Central memory CD4-positive, alpha-beta T cell (primary cell): ENCODE measurements at places on chromosomes 1 and 21.

DNA sequence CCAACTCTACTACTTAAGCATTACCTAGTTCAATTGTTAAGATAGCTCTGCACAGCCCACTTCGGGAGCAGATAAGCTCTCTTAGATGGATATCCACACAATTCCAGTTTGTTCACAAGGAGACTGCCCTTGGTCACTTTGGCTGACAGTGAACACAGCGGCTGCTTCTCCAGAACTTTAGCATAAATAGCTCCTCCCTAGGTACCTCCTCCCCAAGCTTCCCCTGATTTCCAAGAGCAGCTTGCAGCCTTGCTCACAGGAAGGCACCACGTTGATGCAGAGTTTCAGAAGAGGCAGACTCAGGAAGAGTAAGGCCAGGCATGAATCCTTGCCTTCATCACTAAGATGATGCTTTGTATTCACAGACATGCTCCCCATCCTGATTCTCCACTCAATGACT lies 24.7 kb downstream of the TFF3 start:
- DNase-seq, result no peak

DNA sequence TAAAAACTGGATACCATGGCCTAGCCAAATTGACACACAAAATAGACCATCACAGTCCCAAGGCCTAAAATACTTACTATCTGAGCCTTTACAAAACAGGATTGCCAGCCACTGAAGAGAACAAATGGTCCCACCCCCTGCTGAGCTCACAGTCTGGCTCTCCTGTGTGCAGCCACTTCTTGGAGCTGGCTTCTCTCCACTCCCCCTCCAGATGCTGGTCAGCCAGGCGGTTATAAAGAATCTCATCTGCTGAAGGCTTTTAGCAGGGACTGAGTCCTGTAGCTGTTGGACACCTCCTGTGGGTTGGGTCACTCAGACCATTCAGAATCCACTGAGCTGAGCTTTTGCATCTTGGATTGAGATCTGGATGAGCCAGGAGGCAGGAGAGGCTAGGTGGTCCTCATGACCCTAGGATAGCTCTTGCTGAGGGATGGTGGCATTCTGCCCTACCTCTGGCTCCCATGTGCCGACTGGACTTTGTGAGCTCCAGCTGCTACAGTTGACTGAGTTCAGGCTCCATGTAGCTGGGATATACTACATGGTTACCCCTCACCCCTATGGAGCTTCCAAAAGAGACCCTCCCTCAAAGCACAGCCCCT lies 16.1 kb downstream of the OXCT2 start:
- DNase-seq, result no peak

- no peak for DNase-seq
These were observed 324.9 kb downstream of the SIPA1L2 start for GRCh38 chr1:232305050-232305449.

GRCh38 chr1:204797401-204797800 lies 73.3 kb upstream of the NFASC start:
- no peak for DNase-seq

DNA sequence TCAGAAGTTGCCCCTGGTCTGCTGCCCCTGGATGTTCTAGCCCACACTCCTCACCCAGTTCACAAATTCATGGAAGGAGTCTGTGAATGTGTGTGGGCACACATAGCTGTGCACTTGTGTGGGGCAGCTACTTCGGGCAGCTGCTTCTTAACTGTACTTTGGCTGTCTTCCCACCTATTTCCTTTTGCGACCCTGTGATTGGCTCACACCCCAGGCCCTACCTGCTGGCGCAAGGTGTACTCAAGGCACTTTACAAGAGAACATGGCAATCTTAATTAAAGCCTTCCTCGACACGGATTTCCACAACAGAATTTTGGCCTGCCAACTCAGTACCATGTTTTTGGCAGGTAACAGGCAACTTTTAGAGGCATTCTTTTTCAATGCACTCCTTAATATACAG lies 86.5 kb upstream of the CTTNBP2NL start:
- DNase-seq, result no peak

GRCh38 chr1:231242516-231243198 lies 1.6 kb downstream of the GNPAT start:
- no peak for DNase-seq

- no peak for DNase-seq
These were observed 212.3 kb upstream of the DPYD start for GRCh38 chr1:98133131-98133530.

GRCh38 chr1:208944981-208945451 lies 638.5 kb upstream of the CAMK1G start:
- no peak for DNase-seq

DNA sequence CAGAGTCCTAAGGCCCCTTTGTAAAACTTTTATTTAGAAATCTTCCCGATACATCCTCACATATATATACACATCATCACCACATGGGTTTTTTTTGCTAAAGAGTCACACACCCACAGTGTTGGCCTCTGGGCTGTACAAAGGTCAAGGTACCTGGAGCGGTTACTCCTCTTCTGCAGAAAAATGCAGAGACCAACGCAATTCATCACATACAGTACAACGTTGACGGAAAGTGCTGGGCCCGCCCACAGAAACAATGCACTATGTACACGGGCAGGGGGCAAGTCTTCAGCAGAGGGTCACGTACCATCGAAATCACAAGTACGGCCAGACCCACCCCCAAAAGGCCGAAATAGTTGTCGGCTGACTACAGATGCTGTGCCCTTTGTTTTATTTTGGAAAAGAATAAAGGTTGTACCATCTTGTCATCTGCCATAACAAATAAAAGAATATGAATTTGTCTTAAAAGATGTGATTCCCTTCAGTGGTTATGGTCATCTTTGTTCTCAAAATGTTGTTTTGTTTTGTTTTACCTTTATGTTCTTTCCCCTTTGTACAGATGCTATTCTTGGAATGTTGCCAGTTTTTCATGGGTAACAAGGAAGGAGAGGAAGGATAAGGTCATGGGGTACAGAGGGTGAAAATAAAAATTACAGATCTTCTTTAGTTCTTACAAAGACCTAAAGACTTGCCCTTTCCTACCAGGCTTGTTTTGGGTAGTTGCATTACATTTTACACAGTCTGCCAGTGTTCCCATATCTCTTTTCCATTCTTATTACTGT lies 15.6 kb downstream of the TAL1 start:
- no peak for DNase-seq

DNA sequence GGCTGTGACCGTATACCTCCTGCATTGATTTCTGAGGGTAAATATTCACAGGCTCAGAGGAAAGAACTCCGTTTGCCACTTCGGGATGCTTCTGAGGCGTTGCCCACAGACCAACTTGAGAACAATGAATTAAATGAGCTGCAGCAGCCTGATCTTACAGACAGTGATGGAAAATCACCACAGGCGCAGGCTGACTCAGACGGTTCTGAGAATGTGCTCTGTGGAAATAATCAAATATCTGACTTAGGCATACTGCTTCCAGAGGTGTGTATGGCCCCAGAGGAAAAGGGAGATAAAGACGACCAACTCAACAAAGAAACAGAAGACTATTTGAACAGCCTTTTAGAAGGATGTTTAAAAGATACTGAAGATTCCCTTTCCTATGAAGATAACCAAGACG lies 76.7 kb upstream of the SCCPDH start:
- DNase-seq, result no peak

DNA sequence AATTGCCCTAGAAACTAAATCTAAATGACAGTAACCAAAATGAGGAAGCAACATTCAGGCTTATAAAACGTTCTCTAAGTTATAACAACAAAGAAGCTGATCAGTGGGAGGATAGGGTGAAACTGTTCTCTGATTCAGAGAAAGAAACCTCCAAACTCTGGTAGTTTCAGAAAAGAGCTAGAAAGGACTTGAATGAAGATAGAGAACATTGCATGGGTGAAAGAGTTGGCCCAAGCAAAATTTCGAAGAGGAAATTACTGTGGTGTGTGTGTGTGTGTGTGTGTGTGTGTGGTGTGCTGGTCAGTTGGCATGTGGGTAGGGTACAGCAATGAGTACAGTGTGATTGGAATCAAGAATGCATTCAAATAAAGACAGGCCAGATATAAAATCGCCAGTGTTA lies 16.5 kb upstream of the SPAG17 start:
- no peak for DNase-seq

- DNase-seq, result peak; percentile 71
These were observed 122.2 kb downstream of the CCDC185 start for GRCh38 chr1:223515421-223515820.

DNA sequence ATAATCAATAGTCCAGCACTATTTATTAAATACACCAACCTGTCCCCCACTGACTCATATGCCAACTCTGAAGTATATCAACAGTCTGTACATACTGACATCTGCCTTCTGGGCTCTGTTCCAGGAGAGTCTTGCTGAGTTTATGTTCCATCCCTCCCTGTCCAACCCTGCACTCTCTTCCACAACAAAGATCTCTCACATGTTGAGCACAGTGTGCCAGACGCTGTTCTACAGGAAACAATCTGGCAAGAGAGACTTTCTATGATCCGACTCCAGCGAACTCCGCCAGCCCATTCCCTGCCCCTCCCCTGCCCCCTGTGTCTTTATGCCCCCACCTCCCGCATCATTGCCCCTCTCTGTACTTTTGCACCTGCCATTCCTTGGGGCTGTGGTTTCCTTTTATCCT lies 3.4 kb downstream of the LACTBL1 start:
- DNase-seq, result no peak

DNA sequence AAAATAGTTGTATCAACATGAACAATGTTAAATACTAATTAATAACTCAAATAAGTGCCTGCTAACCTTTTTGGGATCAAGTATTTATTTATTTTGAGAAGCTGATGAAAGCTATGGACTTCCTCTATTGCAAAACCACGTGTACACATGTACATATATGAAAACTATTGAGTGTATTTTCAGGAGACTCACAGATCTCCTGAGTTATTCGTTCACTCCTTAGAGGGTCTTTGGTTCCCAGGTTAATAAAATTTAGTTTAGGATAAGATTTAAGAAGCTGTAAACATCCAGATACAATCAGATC lies 130.5 kb downstream of the DISC1 start:
- no peak for DNase-seq

- no peak for DNase-seq
These were observed 19.5 kb downstream of the SCYL3 start for GRCh38 chr1:169874229-169874628.

GRCh38 chr1:93575621-93576284 lies 105.9 kb downstream of the BCAR3 start:
- no peak for DNase-seq

GRCh38 chr1:192225703-192226102 lies 67.4 kb downstream of the RGS18 start:
- no peak for DNase-seq

- DNase-seq, result no peak
These were observed 113.3 kb downstream of the KIAA0319L start for GRCh38 chr1:35443768-35444518.

GRCh38 chr21:32278103-32278502 lies 746 bp downstream of the MIS18A start:
- DNase-seq, result no peak

- no peak for DNase-seq
These were observed 762.9 kb downstream of the LTN1 start for GRCh38 chr21:28229814-28230213.

DNA sequence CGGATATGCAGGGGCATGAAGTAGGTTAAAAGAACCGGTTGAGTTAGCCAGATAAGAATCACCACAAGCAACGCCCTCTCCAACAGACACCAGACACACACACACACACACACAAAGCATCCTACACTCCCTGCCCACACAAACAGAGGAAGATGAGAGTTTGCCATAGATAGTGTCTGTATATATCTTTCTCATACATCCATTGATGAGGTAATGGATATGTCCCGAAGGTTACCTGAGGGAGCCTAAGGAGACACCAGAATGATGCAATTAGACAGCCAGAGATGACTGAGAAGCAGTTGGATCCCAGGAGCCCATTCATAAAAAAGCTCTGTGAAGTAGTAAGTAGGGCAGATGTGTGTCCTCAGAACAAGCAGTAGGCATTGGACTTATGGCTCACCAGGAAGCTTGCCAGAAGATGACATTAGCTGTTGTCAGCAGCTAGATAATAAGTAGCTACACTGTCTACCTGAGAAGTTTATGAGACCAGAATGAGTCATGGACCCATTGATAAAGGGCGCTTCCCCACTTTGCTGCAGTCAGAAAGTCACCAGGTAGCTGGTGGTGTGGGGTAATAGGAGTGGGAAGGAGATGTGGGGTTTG lies 247.0 kb downstream of the KCNT2 start:
- DNase-seq, result no peak

DNA sequence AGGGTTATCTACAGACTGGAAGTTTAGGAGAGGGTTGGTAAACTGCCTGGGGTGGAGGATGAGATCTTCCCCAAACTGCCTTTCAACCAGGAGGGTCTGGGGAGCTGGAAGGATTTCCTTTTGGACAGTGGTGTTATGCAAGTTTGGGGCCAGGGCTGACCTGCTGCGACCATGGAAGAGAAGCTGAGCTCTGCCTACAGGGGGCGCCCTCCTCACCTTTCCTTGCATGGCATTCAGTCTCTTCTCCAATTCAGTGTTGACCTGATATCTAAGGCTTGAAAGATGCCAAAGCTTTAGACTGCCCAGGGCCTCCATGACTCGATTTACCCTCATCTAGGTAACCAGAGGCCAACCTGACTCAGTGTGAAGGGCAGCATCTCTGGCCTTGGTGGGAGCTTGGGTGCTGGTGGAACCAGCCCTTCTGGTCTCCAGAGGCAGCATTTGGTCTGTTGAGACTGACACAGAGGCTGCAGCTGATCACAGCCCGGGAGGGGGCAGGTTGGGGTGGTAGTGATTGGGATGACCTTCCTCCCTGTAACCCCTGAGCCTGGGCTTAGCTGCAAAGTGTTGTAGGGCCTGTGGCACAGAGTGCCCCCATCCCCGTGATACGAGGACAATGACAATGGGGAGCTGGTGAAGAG lies 170.0 kb downstream of the GRIK3 start:
- no peak for DNase-seq

DNA sequence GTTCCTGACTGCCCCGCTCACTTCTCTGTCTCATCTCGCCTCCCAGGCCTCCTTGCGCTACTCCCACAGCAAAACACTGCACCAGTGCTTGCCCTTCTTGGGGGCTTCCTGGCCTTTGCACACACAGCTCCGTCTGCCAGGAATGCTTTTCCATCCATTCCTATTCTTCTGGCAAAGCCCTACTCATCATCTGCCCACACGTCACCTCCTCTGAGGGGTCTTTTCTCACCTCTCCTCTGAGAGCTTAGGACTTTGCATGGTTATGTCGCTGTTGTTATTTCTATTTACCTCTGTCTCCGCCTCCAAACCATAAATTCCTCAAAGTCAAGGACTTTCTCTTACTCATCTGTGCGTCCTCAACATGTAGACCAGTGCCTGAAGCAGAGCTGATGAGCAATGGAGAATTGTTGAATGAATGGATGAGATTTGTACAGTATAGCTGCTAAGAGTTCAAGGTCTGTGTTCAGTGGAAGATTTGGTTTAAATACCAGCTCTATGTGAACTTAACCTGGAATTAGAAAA lies 26.4 kb upstream of the BTG2 start:
- DNase-seq, result no peak

GRCh38 chr1:156897078-156897825 lies 3.7 kb downstream of the PEAR1 start:
- DNase-seq, result no peak

- no peak for DNase-seq
These were observed 277.1 kb downstream of the ST6GALNAC3 start for GRCh38 chr1:76351655-76352054.

GRCh38 chr1:77218477-77219165 lies 609 bp downstream of the PIGK start:
- DNase-seq, result no peak
